ENCODE measurements at places on chromosomes 13 and 19.

DNA sequence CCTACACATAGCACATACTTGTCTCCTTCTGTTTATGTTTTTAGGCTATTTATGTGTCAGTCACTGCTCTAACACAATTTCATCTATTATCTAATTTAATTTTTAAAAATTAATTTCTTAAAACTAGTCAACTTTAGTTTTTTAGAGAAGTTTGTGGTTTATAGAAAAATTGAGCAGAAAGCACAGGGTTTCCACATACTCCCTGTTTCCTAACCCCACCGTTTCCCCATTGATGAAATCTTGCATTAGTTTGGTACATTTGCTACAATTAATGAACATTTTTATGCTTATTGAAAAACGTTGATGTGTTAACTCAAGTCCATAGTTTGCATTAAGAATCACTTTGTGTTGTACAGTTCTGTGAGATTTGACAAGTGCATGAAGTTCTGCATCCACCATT is 53.5 kb downstream of the TNFSF13B start:
- H3K36me3 ChIP-seq: no peaks in the 10 kb centered on the region
- H3K4me1 ChIP-seq: peaks cover 4% of the 10 kb centered on the region
- H3K4me3 ChIP-seq: no peak overlapping the region
- H3K27me3 ChIP-seq: no peaks in the 10 kb centered on the region

DNA sequence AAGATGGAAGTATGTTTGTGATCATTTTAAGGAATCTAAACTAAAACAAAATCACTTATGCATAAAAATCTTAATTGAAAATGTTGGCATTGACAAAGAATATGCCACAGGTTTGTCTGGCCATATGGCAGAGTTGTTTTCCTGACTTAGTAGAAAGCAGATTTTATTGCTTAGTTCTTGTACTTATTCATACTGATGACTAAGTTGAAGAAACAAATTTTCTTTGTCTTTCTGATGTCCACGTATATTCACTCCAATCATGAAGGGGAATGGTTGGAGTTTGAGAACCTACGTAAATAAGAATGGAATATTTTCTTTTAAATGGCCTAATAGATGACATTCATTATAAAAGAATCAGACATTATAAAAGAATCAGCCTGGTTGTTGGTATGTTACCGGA is 8.0 kb upstream of the GPC6 start:
- H3K36me3 ChIP-seq: no peaks in the 10 kb centered on the region
- H3K27me3 ChIP-seq: no peaks in the 10 kb centered on the region
- DNase-seq: no peak
- H3K4me1 ChIP-seq: peaks cover 12% of the 10 kb centered on the region

GRCh38 chr19:34690372-34690771 is 12.9 kb downstream of the ZNF302 start:
- H3K27me3 ChIP-seq: no peaks in the 10 kb centered on the region
- H3K4me3 ChIP-seq: no peak overlapping the region
- no peak overlapping the region for H3K27ac ChIP-seq
- H3K36me3 ChIP-seq: peaks cover 7% of the 10 kb centered on the region
- no peak for DNase-seq

DNA sequence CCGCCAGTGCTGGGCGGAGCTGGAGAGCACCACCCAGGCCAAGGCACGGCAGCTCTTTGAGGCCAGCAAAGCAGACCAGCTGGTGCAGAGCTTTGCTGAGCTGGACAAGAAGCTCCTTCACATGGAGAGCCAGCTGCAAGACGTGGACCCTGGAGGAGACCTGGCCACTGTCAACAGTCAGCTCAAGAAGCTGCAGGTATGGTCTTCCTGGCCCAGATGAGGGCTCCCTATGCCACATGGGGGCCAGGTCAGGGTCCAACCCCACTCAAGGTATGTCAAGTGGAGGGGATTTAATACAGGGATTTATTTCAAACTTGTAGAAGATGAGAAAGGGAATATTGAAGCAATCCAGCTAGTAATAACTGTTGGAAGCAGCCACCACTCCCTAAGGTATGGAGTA is 42.5 kb upstream of the SHKBP1 start:
- H3K4me1 ChIP-seq: no peaks in the 10 kb centered on the region
- H3K36me3 ChIP-seq: no peaks in the 10 kb centered on the region
- DNase-seq: no peak
- no peak overlapping the region for H3K27ac ChIP-seq
- H3K4me3 ChIP-seq: no peak overlapping the region
- no peaks in the 10 kb centered on the region for H3K27me3 ChIP-seq

DNA sequence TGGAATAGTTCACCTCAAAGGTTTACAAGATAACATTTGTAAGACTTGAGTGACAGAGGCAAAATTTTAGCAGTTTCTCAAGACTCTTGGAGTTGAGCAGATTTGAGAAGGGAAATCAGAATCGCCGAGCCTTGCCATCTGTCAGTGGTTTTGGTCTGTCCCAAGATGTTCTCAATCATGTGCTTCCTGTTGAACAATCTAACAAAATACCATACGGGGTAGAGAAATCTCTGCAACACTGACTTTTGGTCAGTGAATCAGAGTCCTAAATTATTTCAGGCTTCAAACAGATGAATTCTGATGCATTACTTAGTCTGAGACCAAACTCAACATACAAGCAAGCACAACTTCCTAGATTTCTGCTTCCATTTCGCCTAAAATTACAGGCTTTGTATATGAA is 3.8 kb downstream of the KCTD12 start:
- no peak overlapping the region for H3K4me3 ChIP-seq
- no peak overlapping the region for H3K27ac ChIP-seq
- no peak for DNase-seq
- no peaks in the 10 kb centered on the region for H3K4me1 ChIP-seq
- peaks cover 2% of the 10 kb centered on the region for H3K36me3 ChIP-seq

DNA sequence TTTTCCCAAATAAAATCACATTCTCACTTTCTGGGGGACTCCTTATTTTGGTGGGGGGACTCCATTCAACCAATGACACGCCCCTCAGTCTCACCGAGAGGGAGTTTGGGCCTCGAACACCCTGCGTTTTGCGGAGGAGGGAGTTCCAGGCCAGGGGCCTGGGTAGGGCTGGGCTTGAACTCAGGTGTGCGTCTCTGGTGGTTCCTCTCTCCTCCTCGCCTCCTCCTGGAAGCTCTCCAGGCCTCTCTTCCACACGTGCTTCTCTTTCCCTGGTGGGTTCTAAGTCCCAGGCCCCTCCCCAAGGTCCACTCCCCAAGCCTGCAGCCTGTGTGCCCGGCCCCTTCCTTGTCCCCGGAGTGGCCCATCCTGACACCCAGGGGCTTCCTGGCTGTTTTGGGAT is 14.7 kb downstream of the MEX3D start:
- H3K4me1 ChIP-seq: no peaks in the 10 kb centered on the region
- no peaks in the 10 kb centered on the region for H3K27me3 ChIP-seq
- no peak overlapping the region for H3K27ac ChIP-seq
- no peak overlapping the region for H3K4me3 ChIP-seq

- no peaks in the 10 kb centered on the region for H3K27me3 ChIP-seq
- H3K4me3 ChIP-seq: no peak overlapping the region
- no peaks in the 10 kb centered on the region for H3K4me1 ChIP-seq
- no peak overlapping the region for H3K27ac ChIP-seq
- DNase-seq: no peak
Observed at GRCh38 chr19:16289594-16289993, 35.0 kb upstream of the KLF2 start.

DNA sequence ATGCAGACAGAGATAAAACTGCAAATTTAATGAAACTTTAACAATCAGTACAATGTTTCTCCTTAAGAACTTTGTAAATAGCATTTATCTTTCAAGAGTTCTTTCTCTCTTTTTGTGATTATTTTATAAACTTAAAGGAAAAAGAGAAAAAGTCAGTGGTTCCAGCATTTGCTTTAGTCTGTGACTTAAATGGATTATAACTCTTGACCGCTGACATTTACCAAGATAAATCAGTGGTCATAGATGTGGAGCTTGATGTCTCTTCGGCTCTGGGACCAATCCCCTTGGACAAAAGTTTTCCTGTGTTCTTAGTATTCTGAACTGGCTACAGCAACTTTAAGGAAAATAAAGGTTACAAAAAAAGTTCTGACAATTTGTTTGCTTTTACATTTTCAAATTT is 162.6 kb downstream of the TM9SF2 start:
- no peak for DNase-seq
- H3K27ac ChIP-seq: no peak overlapping the region
- no peaks in the 10 kb centered on the region for H3K36me3 ChIP-seq
- H3K4me1 ChIP-seq: peaks cover 15% of the 10 kb centered on the region

GRCh38 chr13:45787346-45787745 is 64.2 kb downstream of the SIAH3 start:
- H3K36me3 ChIP-seq: no peaks in the 10 kb centered on the region
- no peak overlapping the region for H3K27ac ChIP-seq
- no peak overlapping the region for H3K4me3 ChIP-seq
- no peak for DNase-seq
- no peaks in the 10 kb centered on the region for H3K27me3 ChIP-seq

DNA sequence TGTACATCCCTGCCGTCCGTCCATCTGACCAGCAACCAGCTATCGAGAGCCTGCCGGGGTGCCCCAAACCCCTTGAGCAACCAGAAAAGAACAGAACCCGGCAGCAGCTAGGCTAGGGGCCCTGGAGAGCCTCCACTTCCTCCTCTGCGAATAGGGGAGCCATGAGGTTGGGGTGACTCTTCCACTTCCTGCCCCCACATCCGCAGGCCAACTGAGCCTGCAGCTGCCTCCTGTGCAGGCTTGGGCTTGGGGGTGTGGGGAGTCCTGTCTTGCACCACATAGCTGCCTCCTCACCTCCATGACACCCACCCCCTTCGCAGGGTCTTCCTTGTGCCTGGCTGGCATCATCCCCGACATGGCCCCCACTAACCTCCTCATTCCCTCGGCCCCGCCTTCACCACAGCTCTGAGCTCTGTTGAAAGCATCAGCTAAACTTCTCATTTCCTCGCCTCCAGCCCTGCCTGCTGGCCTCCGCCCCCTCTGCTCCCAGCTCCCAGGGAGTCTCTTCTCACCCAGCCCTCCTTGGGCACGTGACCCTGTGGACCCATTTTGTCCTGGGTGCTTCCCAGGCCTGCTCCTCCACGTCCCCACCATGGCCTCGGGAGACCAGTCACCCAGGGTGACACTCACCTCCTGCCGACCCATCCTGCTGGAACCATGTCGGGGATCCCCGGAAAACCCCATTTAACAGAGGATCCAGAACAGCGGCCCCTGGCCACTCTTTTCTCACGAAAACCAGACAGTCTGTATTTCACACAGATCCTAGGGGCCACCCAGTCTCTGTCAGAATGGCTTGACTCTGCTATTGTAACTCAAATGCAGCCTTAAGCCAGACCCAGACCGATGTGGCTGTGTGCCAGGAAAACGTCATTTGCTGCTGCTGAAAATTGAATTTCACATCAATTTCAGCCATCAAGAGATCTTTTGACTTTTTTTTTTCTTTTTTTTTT is 50.4 kb downstream of the MYO9B start:
- no peak overlapping the region for H3K27ac ChIP-seq
- no peaks in the 10 kb centered on the region for H3K27me3 ChIP-seq
- H3K4me3 ChIP-seq: no peak overlapping the region
- DNase-seq: no peak
- peaks cover 17% of the 10 kb centered on the region for H3K36me3 ChIP-seq
- peaks cover 11% of the 10 kb centered on the region for H3K4me1 ChIP-seq

DNA sequence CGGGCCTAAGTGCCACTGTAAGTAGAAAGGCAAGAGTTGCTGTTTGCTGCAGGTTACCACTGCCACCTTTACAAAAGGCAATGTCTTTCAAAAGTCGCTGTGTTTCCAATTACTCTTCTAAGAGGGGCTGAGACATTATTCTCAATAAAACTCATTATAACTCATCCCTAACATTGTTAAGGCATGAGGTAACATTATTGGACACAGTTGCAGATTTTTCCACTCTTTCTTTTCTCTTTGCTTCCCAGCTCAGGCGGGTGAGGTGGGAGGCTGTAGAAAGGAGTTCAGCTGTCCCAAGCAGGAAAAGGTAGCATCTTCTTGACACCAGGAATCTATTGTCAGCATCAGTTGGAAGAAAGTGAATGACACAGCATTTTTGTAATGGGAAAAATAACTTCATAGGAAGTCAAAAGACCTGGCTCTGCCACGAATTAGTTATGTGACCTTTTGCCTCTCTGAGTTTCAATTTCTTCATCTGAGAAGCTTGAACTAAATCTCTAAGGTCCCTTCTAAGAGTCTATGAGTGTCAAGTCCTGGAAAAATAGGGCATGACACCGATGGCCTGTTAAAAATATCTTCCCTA is 2.1 kb upstream of the UBL3 start:
- peaks cover 2% of the 10 kb centered on the region for H3K4me1 ChIP-seq
- no peak overlapping the region for H3K27ac ChIP-seq
- H3K27me3 ChIP-seq: no peaks in the 10 kb centered on the region
- H3K36me3 ChIP-seq: no peaks in the 10 kb centered on the region
- no peak overlapping the region for H3K4me3 ChIP-seq

DNA sequence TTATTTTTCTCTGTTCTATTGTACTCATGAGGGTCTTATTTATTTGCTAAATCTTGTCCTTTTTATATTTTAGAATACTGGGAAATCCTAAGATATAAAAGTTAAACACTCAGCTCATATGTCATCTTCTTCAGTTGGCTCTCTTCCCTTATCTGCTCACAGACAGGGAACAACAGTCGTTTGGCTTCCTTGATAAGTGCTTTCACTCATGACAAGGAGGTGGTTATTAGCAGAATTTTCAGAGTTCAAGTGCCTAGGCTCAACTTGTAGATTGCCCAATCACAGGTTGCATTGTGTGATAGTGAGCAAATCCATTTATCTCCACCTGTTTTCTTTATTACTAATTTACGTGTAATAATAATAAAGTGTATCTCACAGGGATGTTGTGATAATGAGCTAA is 620.3 kb upstream of the PCDH20 start:
- H3K4me3 ChIP-seq: no peak overlapping the region
- DNase-seq: no peak
- no peak overlapping the region for H3K27ac ChIP-seq
- no peaks in the 10 kb centered on the region for H3K27me3 ChIP-seq

GRCh38 chr13:113183450-113184129 is 24.9 kb downstream of the PCID2 start:
- H3K27me3 ChIP-seq: no peaks in the 10 kb centered on the region
- H3K36me3 ChIP-seq: peaks cover 82% of the 10 kb centered on the region

DNA sequence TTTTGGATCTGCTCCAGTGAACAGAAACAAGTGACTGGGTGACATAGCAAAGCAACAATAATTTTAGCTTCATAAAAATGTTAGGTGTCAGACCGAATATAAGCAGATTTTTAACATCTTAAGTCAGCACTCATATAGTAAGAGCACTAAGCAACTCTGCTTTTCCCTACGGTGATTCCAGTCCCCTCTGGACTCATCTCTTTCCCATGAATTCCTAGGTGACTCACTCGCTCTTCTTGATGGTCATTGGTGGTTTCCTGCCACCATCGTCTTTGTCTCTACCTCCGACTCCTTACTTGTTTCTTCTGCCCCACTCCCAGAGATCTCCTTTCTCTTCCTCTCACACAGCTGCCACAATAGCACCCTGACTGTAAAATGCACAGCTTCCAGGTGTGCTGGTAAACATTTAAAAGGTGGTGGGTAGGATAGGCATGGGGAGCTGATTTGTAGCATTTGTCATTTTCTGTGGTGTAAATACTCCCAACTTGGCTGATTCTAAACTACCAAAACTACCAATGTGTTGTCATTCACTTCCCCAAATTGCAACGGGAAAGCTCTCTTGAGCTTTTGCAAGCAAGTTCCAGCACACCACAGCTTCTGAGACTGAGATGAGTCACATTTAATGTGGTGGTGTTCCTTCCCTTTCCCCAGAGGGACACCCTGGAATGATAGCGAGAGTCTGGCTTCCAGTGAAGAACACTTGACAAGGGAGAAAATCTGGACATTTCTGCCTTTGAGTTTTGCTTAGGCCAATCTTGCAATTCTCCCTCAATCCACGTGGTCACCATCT is 42.8 kb upstream of the CLDN10 start:
- no peaks in the 10 kb centered on the region for H3K36me3 ChIP-seq
- H3K27ac ChIP-seq: no peak overlapping the region
- no peaks in the 10 kb centered on the region for H3K27me3 ChIP-seq
- no peak overlapping the region for H3K4me3 ChIP-seq
- H3K4me1 ChIP-seq: peaks cover 6% of the 10 kb centered on the region

All from H9 (cell line).